ENCODE measurements at places on chromosomes 2 and 18. TPM values are rescaled to one million over a fixed set of nuclear protein-coding genes. Genes with fewer than 3 reads are reported as not detected.

The GALNT14 gene
- 3.1 TPM for total RNA-seq

The ANKRD30BL gene
- total RNA-seq: not detected

The TUBB8B gene
- not detected for total RNA-seq

The KCNS3 gene
- total RNA-seq: 28.8 TPM

The CTLA4 gene
- not detected for total RNA-seq

The MYO5B gene
- 25.4 TPM for total RNA-seq

The MSTN gene
- total RNA-seq: not detected

The ALPG gene
- total RNA-seq: 1.2 TPM

DNA sequence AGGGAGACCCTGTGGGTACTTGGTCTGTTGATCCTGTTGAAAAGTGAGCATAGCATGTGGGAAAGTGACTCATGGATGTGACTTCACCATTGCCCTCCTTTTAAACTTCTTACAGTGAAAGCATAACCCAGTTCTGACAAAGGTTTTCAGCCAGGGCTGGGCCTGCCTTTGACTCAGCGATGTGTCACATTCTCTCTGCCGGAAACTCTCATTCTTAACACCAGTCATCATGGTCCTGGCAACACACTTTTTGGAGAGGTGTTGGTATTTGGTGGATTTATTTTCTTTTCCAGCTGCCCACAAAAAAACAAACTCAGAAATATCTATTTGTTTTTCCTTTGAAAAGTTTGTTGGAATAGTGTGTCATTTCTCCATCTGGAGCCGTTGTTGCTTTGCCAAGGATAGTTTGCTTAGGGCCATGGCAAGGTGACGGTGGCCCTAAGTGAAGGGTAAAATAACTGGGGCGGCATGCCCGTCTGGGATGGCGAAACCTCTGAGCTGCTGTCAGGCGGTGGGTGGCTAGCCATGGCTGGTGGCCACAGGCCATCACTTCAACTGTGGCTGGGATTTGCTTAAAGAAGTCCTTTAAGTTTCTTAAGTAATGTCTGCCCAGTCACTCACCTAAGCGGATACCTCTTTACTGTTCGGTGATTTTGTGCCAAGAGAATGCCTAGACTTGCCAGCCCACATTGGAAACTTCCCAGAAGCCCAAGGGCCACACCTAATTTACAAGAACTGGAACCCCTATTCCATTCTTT lies 123.3 kb downstream of the LTBP1 start:
- DNase-seq: peak; percentile 76

DNA sequence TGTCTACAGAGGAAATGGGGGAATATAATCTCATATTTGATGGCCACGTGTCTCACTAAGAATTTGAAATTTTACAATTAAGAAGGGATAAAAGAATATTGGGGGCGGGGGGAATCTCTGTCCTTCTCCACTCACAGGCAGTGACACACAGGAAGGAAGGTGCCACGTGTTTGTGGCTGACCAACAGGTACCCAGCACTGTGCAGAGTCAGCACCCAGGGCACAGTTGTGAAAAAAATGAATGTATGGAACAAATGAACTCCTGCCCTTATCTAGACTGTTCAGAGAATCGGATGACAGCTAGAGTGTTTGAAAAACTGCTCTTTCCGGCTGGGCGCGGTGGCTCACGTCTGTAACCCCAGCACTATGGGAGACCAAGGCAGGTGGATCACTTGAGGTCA lies 317.0 kb upstream of the MYT1L start:
- no peak for DNase-seq

DNA sequence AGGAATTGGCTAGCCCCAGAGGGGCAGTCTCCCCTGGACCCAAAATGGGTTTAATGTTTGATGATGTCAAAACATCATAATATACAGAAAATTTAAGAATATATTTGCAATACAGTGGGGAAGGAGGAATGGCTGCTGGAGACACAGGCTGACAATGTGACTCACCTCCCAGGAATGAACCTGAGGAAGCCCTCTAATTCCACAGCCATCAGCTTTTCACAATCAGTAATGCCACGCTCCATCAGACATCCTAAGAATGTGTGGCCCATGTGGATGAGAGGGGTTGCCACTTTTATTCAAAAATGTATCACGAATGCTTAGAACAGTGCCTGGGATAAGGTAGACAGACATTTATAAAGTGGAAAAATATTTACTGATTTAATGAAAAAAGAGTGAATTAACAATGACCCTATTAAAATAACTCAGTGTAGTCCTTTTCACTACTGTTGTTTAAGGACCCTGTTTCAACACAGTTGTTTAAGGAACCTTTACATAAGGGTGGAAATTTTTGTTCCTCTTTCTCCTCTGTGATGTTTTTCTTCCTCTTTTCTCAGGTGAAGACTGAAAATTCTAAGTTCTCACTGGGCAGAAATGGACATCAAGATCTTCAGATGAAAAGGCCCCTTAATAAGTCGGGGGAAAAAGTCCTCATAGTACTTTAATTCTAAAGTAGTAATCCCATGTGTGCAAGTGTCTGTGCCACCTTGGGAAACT lies 17.5 kb upstream of the TMEM163 start:
- peak; percentile 78 for DNase-seq

DNA sequence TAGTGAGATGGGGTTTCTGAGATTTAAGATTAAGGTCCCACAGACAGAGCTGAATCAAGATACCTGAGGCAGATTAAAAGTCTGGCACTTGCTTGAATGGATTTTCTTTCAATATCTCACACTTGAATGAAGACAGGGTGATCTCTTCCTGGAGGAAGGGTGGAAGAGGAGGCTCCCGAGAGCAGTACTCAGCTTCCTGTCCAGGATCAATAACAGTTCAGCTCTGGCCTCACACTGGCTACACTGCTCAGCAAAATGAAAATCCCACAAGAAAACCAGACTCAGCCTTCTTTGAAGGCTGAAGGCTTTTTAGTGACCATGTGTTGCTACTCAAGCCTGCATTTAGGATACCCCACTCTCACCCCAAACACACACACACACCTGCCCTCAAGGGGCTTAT lies 11.1 kb downstream of the ARHGEF33 start:
- no peak for DNase-seq

DNA sequence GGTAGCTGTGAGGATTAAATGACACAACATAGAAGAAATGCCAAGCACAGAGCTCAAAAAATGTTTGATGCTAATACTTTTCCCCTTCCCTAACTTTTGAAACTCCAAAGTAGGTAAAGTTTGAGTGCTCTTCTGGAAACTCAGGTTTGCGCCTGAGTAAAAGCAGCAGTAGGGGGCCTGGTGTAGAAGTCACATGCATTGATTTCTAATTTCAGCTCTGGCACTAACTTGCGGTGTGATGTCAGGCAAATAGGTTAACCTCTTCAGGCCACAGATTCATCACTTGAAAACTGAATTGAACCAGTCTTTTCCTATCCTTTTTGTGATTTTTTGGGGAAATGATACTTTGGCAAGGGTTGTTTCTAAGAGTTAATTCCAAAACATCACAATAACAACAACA lies 27.2 kb downstream of the LHCGR start:
- no peak for DNase-seq

- no peak for DNase-seq
Measured at GRCh38 chr2:100451092-100451491, 19.2 kb upstream of the NMS start.

DNA sequence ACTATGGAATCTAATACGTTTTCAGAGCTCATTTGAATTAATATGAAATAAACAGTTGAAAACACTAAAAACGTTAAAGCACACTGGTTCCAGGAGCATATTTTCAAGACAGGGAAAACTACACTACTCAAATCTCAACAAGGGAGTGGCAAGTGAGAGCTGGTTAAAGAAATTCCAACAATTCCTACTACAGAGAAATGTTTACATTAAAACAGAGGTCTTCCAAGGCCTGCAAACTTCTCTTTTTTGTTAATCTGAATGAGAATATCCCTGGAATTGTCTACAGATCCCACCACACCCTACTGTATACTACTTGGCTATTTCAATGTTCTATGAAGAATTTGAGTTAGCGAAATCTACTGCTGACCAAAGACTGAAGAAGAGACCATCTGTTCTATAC lies 231.5 kb downstream of the ZEB2 start:
- DNase-seq: no peak

DNA sequence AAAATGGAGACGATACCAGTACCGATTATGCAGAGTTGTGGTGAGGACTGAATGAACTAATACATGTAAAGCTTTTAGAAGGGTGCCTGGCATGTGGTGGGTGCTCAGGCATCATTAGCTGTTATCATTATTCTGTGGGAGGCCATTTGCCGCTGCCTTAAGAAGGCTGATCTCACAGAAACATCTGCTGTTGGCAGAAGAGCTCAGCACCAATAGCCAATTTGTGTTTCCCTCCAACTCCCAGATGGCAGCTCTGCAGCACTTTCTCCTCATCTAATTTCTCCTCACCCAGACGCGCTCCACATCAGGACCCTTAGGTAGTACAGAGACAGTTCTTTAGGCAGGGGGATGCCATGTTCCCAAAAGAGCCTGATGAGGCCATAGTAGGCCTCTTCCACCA lies 15.8 kb upstream of the CYP1B1 start:
- DNase-seq: no peak

DNA sequence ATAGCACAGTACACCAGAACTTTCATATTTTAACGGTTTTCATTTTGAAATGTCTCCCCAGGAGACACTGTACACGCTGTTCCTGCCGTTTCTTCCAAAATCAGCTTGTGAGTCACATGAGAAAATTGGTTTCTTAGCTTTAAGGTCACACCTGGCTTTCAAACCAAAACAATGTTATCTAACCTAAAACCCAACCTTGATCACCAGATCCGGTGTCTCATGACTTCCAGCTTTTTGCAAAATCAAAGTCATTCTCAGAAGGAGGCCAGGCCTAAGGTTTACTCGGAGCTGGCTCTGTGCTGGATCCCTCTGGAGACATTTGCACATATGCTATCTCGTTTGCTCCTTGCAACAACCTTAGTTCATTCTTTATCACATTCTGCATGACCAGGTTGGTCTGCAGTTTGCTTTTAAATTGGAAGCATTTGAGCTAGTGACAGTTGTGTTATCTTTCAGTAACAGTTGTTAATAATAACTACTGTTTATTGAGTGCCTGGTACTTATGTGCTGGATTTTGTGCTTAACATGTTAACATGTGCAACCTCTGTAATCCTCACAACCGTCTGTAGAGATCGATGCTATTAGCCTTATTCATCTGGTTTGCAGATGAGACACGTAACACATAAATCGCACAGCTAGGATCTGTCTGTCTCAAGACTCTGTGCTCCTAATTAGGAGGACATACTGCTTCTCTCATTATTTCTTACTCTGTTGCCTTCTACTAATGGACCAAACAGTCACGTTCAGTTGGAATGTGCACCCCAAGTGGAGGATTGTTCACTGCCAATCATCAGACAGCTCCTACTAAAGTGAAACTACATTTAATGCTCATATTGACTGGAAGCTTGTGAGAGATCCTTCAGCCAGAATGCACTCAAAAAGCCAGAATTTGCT lies 105.5 kb downstream of the RNF144A start:
- no peak for DNase-seq

- no peak for DNase-seq
Measured at GRCh38 chr18:75472906-75473305, 45.4 kb upstream of the SMIM21 start.

- DNase-seq: no peak
Measured at GRCh38 chr2:164860694-164861042, 19.0 kb upstream of the COBLL1 start.

- DNase-seq: no peak
Measured at GRCh38 chr2:219127037-219127635, 33.5 kb downstream of the NHEJ1 start.

GRCh38 chr18:36205166-36205565 lies 17.9 kb downstream of the MOCOS start:
- DNase-seq: no peak

DNA sequence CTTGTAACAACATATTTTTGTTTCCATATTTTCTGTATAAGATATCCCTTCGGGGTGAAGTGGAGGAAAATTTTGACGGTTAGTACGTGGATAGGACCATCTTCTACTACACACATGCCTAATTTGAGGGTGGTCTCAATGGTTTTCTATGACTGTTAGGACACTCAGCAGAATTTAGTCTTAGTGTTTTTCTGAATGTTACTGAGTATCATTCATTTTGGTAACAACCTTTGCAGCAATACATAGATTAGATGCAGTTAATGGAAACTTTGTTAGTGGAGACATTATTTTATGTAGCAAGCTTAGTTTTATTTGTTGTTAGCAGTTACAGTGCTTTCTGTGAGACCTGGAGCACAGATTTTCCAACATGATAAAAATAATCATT lies 1.6 kb downstream of the ITGAV start:
- no peak for DNase-seq

GRCh38 chr2:118062669-118063068 lies 25.6 kb upstream of the INSIG2 start:
- DNase-seq: no peak

DNA sequence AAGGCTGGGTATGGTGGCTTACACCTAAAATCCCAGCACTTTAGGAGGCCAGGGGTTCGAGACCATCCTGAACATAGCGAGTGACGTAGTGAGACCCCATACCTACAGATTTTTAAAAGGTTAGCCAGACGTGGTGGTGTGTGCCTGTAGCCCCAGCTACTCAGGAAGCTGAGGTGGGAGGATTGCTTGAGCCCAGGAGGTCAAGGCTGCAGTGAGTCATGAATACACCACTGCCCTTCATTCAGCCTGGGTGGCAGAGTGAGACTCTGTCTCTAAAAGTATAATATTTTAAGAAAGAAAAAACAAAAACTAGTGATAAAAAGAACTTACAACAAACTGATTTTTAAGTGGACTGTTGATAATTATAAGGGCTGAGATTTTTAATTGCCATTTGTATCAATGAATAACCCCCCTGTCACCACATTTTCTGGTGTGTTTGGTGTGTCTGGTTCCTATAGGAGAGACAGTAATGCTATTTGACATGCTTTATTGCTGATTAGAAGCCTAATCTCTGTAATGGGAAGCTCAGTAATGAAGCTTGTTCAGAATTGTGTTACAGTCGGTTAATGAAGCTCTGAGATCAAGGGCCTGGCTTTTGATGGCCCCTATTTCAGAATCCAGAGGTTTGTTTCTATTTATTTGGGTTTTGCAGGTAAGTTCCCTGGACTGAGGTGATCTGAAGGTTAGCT lies 147.0 kb downstream of the NEDD4L start:
- no peak for DNase-seq
